ENCODE measurements at places on chromosomes 1 and 21. TPM values are rescaled to one million over a fixed set of nuclear protein-coding genes. Genes with fewer than 3 reads are reported as not detected.

DNA sequence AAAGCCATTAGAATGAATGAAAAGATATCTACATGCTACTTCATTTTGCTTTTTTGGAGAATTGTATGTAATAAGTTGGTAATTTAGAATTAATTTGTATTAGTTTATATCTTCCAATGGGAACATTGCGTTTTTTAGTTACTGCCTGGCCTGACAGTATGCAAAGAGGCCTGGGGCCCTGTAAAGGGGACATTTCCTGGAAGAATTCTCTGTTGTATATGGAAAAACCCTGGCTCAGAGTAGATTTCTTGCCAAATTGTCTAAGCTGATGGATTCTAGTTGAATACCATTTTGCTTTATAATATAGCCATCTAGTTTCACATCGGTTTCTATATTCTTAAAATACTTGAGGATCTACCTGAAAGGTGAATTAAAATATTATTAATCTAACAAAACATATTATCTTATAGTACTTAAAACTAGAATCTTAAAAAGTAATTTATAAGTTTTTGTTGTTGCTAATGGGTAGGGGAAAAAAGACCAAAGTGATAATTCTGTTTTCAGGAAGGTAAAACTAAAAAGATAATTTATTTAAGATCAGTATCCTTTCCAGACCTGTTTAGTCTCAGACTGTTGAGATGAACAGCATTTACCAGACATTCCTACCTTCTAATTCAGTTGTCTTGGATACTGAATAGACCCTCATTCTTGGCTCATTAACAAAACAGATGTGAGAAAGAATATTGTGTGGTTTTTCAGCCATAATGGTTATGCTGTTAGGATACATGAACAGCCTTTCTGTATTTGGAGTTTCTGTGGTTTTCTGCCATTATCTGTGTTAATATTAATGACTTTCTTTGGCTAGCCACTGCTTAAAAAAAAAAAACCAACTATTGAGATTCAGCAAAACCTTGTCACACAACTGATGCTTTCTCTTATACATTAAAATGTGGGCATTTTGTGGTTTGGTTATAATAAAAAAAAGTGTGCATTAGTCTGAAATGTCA lies 4.8 kb downstream of the AGO3 start:
- no peaks in the 10 kb centered on the region for H3K27me3 ChIP-seq
- H3K36me3 ChIP-seq: no peaks in the 10 kb centered on the region
- DNase-seq: no peak
- H3K4me3 ChIP-seq: no peak overlapping the region

DNA sequence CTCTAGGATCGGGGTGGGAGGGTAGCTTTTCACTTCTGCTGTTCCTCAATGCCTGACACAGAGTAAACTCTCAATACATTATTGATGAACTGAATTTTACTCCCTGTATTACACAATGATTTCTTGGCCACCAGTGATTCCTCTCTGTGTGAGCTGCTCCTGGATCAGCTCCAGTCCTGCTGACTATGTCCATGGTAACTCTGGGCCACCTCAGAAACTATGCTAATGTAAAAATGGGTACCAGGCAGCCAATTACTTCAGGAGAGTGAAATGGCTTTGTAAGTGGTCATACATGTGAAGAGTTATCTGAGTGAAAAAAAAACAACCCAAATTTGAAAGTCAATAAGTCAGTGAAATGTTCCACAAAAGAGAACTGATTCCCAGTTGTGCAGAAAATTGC lies 311.0 kb downstream of the KCNH1 start:
- no peaks in the 10 kb centered on the region for H3K27me3 ChIP-seq
- H3K36me3 ChIP-seq: no peaks in the 10 kb centered on the region
- H3K27ac ChIP-seq: no peak overlapping the region
- no peak overlapping the region for H3K4me3 ChIP-seq
- no peak for DNase-seq

- no peaks in the 10 kb centered on the region for H3K36me3 ChIP-seq
- no peaks in the 10 kb centered on the region for H3K27me3 ChIP-seq
- H3K4me1 ChIP-seq: no peaks in the 10 kb centered on the region
- no peak overlapping the region for H3K4me3 ChIP-seq
Observed at GRCh38 chr1:24878775-24879742, 51.0 kb downstream of the RUNX3 start.

DNA sequence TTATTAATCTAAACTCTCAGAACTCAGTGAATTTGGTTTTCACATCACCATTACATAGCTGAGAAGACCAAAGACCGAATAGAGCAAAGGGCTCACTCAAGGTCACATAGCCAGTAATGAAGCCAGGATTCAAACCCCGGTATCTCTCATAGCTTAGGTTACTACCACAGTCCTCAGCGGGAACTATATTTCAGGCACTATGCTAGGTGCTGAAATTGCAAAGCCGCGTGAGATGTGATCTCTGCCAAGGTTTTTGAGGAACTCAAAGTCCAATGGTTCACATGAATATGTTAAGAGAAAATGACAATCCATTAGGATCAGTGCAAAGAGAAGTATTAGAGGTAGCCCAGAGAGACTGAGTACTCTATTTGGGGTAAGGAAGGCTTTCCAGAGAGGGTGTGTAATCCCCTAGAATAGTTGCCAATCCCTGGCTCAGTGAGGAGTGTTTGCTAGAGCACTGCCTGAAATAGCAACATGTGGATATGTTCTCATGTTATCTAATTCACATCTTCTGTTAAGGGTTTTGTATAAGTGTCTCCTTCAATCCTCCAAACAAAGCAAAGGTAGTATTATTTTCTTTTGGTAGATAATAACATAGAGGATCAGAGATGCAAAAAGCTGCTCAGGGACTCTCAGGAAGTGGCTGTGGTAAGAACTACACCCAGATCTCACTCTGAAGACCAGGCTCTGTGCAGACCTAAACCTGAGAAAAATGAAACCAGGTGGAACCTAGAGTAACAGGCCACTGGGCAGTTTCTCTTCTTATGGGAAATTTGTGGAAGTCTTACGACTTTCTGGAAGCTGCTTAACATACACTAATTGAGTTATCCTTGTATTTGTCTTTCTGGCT lies 93.1 kb upstream of the C8B start:
- no peaks in the 10 kb centered on the region for H3K27me3 ChIP-seq
- no peak overlapping the region for H3K4me3 ChIP-seq
- no peak overlapping the region for H3K27ac ChIP-seq
- H3K36me3 ChIP-seq: no peaks in the 10 kb centered on the region
- no peaks in the 10 kb centered on the region for H3K4me1 ChIP-seq

DNA sequence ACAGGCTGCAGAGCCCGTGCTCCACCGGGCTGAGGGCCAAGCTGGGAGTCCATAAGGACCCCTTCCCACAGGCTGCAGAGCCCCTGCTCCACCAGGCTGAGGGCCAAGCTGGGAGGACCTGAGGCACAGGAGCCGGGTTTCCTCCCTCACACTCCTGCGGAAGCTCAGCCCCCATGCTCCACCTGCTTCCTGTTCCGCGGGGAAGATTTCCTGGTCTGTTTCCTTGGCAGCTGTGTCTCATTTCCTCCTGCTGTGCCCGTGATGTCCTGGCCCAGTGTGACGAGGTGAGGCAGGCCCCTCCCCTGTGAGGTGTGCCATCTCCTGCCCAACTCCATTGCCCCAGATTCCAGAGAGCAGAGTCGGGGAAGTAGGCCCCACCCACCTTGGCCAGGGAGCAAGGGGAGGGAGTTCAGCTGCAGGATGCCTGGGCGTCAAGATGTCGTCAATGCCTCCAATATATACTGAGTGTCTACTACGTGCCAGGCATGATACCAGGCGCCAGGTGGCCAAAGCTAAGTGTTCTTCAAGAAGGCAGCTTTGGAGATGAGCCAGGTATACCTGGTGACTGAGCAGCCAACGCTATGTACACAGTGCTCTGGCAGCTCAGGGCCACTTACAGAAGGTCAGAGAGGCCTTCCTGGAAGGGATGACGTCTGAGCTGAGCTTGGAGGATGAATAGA lies 58.8 kb downstream of the NAV1 start:
- H3K27ac ChIP-seq: no peak overlapping the region
- no peaks in the 10 kb centered on the region for H3K27me3 ChIP-seq
- no peaks in the 10 kb centered on the region for H3K36me3 ChIP-seq
- no peak for DNase-seq

DNA sequence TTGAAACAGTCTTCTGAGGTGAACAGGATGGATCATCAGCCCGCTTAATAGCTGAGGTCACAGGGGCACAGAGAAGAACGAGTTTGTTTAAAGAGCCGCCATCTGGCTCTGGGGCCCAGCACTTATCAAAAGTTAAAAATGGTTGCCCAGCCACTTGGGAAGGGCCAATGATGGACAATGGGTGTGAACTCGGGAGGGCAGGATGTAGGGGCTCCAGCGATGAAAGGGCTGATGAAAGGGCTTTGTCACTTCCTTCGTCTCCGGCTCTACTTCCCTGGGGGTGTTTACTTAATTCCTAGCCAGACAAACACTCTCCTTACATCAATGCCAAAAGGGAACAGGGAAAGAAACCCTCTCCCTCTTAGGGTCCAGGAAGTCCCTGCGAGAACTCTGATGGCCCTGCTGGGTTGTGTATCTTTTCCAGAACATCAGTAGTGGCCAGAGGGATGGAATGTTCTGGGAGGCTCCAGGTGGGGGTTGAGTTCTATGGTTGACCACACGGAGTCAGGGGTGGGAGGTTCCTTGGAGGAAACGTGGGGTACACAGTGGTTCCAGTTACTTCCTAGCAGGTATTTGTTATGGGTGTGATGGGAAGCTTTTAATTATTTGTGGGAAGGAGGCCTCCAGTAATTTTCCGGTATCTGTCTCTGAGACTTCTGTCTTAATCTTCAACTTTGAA lies 9.0 kb upstream of the ABCG1 start:
- no peak overlapping the region for H3K27ac ChIP-seq
- H3K27me3 ChIP-seq: no peaks in the 10 kb centered on the region
- DNase-seq: no peak

DNA sequence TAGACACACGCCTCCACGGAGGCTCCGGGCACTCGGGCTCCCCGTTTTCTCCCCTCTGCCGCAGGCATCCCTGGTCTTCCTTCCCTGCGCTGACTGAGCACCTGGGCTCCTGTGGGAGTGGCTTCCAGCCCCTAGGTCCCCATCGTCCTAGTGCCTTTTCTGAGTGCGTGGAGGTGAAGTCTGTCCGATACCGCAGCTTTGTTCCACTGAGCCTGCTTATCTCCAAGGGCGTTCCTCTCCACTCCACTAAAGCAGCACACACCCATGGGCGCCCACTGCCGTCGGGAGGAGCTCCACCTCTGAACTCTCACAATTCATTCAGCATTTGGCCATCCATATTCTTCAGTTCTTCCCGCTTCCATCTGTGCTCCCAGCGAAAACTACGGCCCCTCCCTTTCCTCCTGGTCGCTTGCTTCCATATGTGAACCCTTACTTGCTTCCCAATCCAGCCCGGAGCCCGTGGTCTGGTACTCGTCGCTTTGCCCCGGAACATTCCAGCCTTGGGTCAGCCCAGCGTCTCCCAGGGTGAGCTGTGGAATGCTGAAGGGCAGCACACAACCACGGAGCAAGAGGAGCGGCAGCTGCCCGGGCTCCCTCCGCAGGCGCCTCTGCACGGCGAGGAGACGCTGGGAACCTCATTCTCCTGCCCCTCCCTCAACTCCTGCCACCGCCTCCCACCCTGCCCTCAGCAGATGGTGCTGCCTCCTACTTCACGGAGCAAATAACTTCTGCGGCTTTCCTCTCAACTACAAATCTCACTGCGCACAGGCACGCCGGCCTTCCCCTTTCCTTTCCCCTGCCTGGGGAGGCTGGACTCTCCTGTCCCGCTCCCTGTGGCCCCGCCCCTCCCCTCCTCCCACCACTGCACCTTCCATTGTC lies 27.5 kb downstream of the ATP8B2 start:
- H3K27ac ChIP-seq: peak overlapping the region; percentile 58
- peak; percentile 66 for DNase-seq
- peak overlapping the region; percentile 31 for H3K4me3 ChIP-seq
- no peaks in the 10 kb centered on the region for H3K27me3 ChIP-seq
- peaks cover 20% of the 10 kb centered on the region for H3K36me3 ChIP-seq

GRCh38 chr1:87805666-87806378 lies 477.1 kb downstream of the LMO4 start:
- H3K36me3 ChIP-seq: no peaks in the 10 kb centered on the region
- no peak overlapping the region for H3K27ac ChIP-seq
- DNase-seq: no peak
- no peak overlapping the region for H3K4me3 ChIP-seq

- H3K4me3 ChIP-seq: no peak overlapping the region
- no peaks in the 10 kb centered on the region for H3K27me3 ChIP-seq
- no peak overlapping the region for H3K27ac ChIP-seq
- no peak for DNase-seq
- H3K36me3 ChIP-seq: no peaks in the 10 kb centered on the region
Observed at GRCh38 chr21:34927992-34928391, 121.1 kb downstream of the RUNX1 start.

DNA sequence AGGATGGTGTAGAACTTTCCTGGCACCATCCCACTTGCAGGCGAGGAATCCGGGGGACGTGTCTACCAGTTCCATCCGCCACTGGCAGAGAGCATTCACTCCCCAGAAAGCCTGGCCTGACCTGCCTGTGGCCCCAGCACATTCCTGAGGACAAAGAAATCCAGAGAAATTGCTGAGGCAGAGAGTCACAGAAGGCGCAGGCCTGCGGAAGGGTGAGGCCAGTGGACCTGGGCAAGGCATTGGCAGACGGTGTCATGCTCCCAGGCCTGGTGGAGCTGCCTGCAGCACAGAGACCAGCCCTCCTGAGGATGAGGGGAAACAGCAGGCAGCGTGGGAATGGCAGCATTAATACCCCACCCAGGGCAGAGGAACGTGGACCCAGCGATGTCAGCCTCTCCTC lies 81.2 kb upstream of the F3 start:
- DNase-seq: no peak
- no peak overlapping the region for H3K27ac ChIP-seq
- H3K36me3 ChIP-seq: no peaks in the 10 kb centered on the region
- no peaks in the 10 kb centered on the region for H3K4me1 ChIP-seq
- no peak overlapping the region for H3K4me3 ChIP-seq

DNA sequence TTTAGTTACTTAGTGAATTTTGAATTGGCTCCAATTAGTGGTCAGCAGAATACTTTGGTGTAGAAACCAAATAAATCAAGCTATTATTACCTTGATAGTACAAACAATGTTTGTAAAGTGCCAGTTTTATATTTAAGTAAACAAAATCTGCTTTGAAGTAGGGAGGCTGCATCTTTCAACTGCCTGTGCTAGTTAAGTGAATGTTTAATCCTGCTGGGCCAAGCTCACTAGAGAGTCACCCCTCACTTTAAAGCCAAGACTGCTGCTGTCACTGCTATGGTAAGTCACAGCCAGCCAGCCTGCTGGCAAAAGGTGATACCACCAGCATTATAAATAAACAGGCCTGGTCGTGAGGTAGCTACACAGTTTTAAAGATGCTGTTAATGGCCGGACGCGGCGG lies 10.3 kb upstream of the CFAP126 start:
- no peak for DNase-seq
- H3K27me3 ChIP-seq: no peaks in the 10 kb centered on the region
- peaks cover 13% of the 10 kb centered on the region for H3K4me1 ChIP-seq

Gene A3GALT2
- not detected for total RNA-seq

Gene OR2M3
- total RNA-seq: not detected

Gene DNAH14
- total RNA-seq: 7.7 TPM

Gene ROR1
- total RNA-seq: 40.8 TPM

Gene PLA2G2D
- not detected for total RNA-seq

Measured in right atrium auricular region (tissue), 2 donors.